Lung microvascular endothelial cell (primary cell): ENCODE measurements at places on chromosomes 13 and 19. TPM values are rescaled to one million over a fixed set of nuclear protein-coding genes. Genes with fewer than 3 reads are reported as not detected.

- DNase-seq, result peak; percentile 20
Measured at GRCh38 chr13:51534041-51534817, 50.0 kb upstream of the WDFY2 start.

- DNase-seq, result no peak
Measured at GRCh38 chr19:5103812-5104410, 135.0 kb downstream of the KDM4B start.

DNA sequence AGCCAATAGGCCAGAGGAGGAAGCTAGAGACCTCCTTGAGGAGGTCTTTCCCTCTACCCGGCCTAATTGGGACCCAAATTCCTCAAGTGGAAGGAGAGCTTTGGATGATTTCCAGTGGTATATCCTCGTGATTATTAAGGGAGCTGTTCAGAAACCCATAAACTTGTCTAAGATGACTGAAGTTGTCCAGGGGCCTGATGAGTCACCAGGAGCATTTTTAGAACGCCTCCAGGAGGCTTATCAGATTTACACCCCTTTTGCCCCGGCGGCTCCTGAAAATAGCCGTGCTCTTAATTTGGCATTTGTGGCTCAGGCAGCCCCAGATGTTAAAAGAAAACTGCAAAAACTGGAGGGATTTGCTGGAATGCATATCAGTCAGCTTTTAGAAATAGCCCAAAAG is 198.1 kb downstream of the ZNF486 start:
- no peak for DNase-seq

The SERPINE3 gene
- total RNA-seq, result not detected in 2 replicates

DNA sequence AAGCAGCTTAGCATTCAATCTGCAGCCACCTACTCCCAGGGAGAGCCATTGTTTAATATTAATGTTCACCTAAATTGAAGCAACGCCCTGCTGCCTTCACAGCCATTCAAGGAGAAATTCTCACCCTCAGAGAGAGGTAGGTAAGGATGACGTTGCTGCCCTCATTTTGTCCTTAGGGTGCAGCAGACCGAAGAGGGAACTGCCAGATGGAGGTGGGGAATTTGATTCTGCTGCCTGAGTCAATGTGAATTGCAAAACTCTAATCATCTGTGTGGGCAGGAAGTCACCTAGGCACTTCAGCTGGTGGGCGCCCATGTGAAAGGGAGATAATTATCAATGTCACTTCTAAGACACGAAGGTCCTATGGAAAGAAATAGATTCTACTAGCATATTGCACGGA is 503.4 kb downstream of the TBC1D4 start:
- no peak for DNase-seq

GRCh38 chr19:33194886-33195644 is 935 bp downstream of the LRP3 start:
- peak; percentile 24 for DNase-seq

GRCh38 chr13:76772241-76772640 is 114.0 kb downstream of the KCTD12 start:
- no peak for DNase-seq

The CGB1 gene
- not detected in 2 replicates for total RNA-seq

DNA sequence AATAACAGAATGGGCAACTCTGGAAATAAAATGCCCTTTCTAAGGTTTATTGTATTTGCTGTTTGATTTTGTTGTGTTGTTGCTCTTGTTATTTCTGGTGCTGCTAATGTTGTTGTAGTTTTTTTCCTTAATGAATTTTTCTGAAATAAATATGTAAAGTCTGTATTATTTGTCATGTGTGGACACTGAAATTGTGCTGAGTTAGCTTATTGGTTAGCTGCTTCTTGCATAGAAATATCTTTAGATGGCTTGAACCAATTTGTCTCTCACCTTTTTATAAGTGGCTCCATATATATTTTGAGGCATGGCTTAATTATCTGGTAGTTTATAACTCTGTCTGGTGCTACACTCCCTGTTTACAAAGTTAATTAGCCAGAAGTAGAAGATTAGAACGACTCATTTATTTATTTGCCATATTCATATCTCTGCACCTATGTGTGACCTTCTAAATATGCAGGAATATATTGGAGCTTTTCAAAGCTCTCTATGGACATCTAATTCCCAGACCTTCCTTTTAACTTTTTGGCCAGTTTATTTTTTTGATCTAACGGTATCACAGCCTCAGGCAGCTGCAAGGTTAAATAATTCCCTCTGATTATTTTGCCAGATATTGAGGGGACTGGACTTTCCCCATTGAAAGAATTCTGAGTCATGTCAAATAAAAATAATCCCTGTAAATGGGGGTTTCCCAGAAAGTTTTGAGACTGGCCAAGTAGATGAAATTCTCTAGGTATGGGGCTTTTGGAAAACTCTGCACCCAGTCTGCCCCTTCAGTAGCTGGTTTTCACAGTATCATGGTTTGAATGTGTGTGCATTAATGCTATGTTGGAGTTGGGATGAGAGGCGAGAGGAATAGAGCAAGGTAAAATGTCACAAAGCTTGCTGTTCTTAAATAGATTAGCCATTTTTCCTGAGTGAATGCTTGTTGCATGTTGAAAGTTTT is 1331.7 kb upstream of the MIR17HG start:
- no peak for DNase-seq

- DNase-seq, result no peak
Measured at GRCh38 chr13:37059848-37060192, 332 bp upstream of the SUPT20H start.

DNA sequence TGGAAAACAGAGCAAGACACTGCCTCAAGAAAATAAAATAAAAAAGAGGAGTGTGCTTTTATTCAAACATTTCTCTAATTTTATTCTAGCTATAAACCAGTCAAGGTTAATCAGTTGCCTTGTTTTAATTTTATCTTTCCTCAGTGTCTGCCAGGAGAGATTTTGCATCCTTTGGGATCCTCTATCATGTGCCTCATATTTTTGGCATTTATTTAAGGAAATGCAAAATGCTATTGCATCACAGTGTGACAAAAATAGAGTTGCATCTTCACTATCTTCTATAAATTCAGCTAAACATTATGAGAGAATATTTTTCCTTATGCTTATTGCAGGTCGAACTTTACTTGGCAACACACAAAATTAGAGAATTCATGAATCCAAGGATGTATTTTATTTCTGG is 639.0 kb upstream of the KLF12 start:
- no peak for DNase-seq

GRCh38 chr19:35146746-35147459 is 3.8 kb downstream of the FXYD7 start:
- no peak for DNase-seq

The CADM4 gene
- 10.5 and 23.0 TPM in 2 replicates for total RNA-seq

The DLL3 gene
- under 0.01 and 0.22 TPM in 2 replicates for total RNA-seq

The SHD gene
- total RNA-seq, result not detected in 2 replicates

GRCh38 chr19:40571831-40572495 is 4.7 kb upstream of the SHKBP1 start:
- DNase-seq, result no peak

The BLOC1S3 gene
- 2.0 and 3.8 TPM in 2 replicates for total RNA-seq

DNA sequence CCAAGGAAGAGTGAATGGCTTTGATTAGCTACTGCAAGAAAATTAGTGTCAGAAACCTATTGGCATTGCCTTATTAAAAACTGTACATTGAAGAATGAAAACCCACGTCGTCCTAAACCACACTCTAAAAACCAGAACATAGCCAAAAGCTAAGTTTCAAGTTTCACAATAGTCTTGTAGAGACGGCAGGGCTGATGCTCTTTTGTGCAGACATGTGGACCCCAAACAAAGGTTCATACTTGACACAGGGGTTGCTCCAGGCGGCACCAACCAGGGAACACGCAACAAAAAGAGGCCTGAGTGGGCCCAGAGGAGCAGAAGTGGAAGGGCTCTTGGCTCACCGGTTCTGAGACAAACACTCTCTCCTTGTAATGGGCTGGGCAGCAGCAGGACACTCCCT is 28.6 kb upstream of the MIR17HG start:
- DNase-seq, result no peak

- no peak for DNase-seq
Measured at GRCh38 chr19:37955986-37956385, 49.0 kb downstream of the SIPA1L3 start.

DNA sequence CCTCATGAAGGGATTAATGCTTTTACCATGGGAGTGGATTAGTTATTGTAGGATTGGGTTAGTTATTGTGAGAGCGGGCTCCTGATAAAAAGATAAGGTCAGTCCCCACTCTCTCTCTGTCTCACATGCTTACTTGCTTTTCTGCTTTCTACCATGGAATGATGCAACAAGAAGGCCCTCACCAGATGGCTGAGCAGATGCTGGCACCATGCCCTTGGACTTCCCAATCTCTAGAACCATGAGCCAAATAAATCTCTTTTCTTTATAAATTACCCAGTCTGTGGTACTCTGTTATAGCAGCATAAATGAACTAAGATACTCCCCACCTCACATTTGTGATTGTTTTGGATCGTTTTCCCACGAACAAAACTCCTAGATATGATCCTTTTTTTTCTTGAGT is 353.8 kb downstream of the DNAJC15 start:
- no peak for DNase-seq

The ACP7 gene
- total RNA-seq, result not detected in 2 replicates

DNA sequence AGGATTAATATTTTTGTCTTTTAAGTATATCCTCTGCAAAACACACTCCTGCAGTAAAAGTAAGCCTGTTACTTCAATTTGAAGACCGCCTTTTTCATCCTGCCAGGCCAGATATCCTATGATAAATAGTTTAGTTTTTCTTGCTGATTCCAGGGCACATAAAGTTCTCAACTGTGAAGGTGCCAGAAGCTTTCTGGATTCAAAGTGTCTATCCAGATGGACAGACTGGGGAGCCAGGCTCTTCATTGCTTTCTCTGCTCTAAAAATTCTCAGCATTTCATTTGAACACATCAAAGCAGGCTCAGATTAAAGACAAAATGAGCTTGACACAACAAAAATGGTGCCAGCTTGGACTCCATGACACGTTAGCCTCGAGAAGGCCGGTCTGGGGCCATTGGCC is 53.6 kb upstream of the UBL3 start:
- no peak for DNase-seq

- DNase-seq, result no peak
Measured at GRCh38 chr19:54160182-54160811, 776 bp upstream of the LENG1 start.

DNA sequence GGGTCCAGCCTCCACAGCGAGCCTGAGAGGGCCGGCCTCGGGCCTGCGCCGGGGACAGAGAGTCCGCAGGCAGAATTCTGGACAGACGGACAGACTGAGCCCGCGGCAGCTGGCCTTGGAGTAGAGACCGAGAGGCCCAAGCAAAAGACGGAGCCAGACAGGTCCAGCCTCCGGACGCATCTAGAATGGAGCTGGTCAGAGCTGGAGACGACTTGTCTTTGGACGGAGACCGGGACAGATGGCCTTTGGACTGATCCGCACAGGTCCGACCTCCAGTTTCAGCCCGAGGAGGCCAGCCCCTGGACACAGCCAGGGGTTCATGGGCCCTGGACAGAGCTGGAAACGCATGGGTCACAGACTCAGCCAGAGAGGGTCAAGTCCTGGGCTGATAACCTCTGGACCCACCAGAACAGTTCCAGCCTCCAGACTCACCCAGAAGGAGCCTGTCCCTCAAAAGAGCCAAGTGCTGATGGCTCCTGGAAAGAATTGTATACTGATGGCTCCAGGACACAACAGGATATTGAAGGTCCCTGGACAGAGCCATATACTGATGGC is 490 bp downstream of the ITPKC start:
- DNase-seq, result no peak

The DMAC2 gene
- total RNA-seq, result 30.5 and 36.3 TPM in 2 replicates

GRCh38 chr13:99421758-99422585 is 79.3 kb upstream of the TM9SF2 start:
- no peak for DNase-seq

The OLFM4 gene
- under 0.01 TPM in 1 of 2 replicates, not detected in the other for total RNA-seq

GRCh38 chr13:96229356-96229755 is 139.4 kb downstream of the HS6ST3 start:
- peak; percentile 42 for DNase-seq

DNA sequence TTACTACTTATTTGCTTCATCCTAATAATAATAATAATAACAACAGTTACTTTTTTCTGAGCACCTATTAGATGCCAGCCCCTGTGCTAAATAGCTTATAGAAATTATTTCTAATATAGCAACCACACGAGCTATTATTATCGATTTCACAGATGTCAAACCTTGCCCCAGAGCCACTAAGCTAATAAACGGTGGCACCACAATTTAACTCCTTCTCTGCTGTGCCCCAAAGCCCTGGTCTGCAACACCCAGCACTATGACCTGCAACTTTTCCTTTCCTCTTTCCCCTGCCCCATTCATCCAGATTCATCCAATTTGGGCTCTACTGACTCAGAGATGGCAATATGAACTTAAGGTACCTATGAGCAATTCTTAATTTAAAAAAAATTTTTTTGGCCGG is 6.4 kb downstream of the RFX2 start:
- DNase-seq, result no peak

GRCh38 chr19:14006085-14006765 is at the start of gene RFX1:
Gene RFX1 (minus strand): TSS chr19:14006320. CDS start chr19:13993843, 12,477 bp downstream.
- peak; percentile 100 for DNase-seq

The HCN2 gene
- total RNA-seq, result 0.40 and 0.44 TPM in 2 replicates
